Astrocyte (in vitro differentiated cells and primary cell): ENCODE measurements at places on chromosomes 3 and 15.

DNA sequence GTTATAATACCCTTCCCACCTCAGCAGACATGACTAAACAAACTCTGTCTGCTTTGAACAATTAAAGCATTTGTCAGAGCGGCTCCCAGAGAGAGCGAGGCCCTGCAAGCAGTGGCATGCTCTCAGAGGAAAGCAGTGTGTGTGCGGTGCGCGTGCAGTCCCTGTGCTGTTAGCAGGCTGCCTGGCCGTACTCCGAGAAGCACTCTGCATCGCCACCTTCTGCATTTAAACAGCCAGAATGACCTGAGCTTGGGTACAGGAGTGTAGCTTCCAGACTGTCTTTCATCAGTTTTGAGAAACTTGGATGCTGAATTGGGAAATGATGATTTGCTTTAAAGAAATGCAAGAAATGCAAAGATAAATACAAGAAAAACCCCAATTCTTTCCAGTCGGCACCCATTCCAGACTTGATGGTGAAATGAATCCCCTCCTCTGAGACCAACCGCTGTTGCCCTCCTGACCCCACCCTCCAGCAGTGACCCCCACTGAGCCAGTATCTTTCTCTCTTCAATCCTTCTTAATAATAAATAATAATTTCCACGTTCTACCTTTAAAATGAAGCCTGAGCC, 113.5 kb downstream of the VGLL4 start:
- no peaks in the 10 kb centered on the region for H3K36me3 ChIP-seq
- H3K4me3 ChIP-seq: peak overlapping the region; percentile 26
- H3K4me1 ChIP-seq: peaks cover 33% of the 10 kb centered on the region
- DNase-seq: peak; percentile 99
- no peaks in the 10 kb centered on the region for H3K27me3 ChIP-seq

DNA sequence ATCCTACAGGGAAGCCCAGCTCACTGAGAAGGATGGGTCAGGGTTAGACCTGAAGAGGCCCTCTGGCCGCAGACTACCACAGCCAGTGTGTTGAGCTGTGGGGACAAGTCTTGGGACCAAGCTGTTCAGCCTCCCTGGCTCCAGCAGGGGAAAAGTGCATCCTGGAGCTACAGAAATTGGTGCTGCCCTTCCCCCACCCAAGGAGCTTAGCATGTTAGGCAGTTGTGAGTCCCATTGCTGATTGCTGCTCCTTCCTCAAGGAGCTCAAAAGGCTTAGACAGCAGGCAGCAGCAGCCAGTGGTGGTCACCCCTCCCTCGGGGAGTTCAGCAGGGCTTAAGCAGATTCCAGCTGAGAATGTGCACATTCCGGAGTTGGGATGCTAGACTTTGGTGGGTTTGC, 165.6 kb downstream of the ATP8B4 start:
- H3K36me3 ChIP-seq: no peaks in the 10 kb centered on the region
- H3K4me1 ChIP-seq: no peaks in the 10 kb centered on the region
- no peak overlapping the region for H3K4me3 ChIP-seq
- H3K27ac ChIP-seq: no peak overlapping the region

GRCh38 chr15:81813215-81813614, 232.6 kb downstream of the MEX3B start:
- H3K36me3 ChIP-seq: no peaks in the 10 kb centered on the region
- no peak for DNase-seq
- no peaks in the 10 kb centered on the region for H3K27me3 ChIP-seq
- H3K4me3 ChIP-seq: no peak overlapping the region
- H3K27ac ChIP-seq: no peak overlapping the region
- no peaks in the 10 kb centered on the region for H3K4me1 ChIP-seq

GRCh38 chr15:99606646-99607045, 40.9 kb downstream of the MEF2A start:
- H3K27ac ChIP-seq: no peak overlapping the region
- no peaks in the 10 kb centered on the region for H3K4me1 ChIP-seq
- H3K36me3 ChIP-seq: no peaks in the 10 kb centered on the region
